IPS-NIHi11 (cell line): ENCODE measurements at places on chromosomes 16 and 17.
A peak's percentile ranks its signal among the peaks of the same experiment; 100 is the strongest.

DNA sequence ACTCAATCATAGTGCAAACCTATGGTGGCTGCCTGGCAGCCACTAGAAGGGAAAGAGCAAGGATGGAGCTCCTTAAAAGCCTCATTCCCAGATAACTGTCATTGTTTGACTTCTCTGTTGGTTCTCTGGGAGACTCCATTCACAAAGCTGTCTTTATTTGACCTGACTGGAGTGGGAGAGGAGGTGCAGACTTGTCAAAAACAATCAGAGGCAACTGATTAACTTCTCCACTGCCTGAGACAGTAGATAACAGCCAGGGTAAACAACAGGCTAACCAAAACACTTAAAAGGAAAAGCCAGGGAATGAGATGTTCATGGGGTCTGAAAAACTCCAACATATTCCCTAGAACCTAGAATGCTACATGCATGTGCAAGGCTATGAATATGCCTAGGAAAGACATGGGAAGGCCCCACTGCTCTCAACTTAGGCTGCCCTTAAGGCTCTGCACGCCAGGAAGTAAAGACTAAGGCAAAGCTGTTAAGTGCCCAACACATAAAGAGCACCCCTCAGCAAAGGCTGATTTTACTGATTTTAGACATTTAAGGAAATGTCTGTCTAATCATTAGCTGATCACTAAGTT, 82.0 kb downstream of the TTC19 start:
- no peak for DNase-seq

- no peak for DNase-seq
These were observed 219.1 kb upstream of the IRX3 start for GRCh38 chr16:54505549-54506213.

DNA sequence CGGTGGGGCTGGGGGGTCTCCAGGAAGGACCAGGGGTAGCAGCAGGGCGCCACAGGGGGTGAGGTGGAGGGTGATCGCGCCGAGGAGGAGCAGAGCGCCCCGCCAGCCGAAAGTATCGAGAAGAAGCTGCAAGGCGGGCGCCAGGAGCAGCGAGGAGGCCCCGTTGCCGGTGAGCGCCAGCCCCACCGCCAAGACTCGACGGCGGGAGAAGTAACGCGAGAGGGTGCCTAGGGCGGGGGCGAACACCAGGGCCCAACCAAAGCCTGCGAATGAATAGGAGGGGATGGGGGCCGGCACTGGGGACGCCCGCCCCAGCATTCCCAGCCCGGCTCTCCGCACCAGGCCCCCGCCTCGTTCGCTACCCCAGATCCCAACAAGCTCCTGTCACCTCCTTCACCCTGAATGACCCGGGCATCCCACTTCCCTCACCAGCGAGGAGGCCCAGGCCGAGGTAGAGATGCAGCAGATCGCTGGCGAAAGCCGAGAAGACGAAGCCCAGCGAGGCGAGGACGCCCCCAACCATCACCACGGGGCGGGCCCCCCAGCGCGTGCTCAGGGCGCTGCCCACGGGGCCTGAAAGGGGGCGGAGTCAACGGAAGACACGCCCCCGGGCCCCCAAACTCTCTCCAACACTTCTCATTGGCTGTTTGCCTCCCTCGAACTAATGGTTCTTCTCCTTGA, 1.3 kb downstream of the SLC16A11 start:
- DNase-seq = peak; percentile 62

DNA sequence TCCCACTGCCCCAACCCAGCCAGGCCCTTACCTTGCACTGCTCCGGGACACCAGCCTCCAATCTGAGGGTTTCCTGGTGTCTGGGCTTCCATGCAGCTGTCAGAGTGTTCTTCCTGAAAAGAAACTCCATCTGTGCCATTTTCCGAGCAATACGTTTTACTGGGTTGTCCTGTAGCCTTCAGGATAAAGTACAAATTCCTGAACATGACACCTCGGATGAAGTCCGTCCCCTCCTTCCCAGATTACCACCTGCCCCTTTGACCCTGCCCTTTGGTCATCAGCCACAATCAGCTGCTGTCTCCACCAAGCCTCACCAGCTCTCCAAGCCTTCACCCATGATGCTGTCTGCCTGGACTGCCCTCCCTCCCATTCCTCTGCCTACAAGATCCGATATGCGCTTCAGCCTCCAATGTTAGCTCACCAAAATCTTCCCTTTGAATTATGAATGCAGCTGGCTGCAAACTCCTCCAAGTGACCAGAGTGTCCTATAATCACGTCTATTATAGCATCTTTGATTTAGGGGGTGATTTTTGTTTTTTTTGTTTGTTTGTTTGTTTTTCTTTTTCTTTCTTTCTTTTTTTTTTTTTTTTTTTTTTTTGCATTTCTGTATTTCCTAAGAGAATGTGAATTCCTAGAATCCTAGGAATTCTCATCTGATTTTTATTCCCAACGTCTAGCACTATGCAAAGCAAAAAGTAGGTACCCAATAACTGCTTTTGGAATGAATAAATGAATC, 60.6 kb upstream of the KIFC3 start:
- DNase-seq = no peak

GRCh38 chr16:89720551-89720812, 216 bp downstream of the VPS9D1 start:
- peak; percentile 73 for DNase-seq

- DNase-seq = no peak
These were observed 5.4 kb downstream of the RECQL5 start for GRCh38 chr17:75661531-75661930.

GRCh38 chr17:12768255-12768654, 21.0 kb upstream of the ARHGAP44 start:
- DNase-seq = no peak

DNA sequence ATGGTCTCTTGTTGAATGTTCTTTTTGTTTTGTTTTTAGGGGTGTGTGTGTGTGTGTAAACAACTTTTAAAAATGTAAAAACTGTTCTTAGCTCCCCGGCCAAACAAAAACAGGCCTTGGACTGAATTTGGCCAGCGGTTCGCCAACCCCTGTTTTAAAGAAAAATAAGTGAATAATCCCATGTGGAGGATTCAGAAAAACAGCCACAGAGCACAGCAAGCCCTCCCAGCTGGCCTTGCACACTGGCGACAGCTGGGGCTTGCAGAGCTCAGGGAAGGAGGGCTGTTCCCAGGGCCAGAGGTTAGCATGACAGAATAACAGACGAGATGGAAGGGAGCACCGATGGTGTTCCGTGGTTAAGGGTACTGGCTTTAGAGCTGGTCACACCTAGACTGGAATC, 39.0 kb downstream of the EMP2 start:
- DNase-seq = no peak

GRCh38 chr17:75468291-75468754, 11.9 kb downstream of the TMEM94 start:
- no peak for DNase-seq

GRCh38 chr16:143456-143855, 5.0 kb upstream of the NPRL3 start:
- DNase-seq = no peak

GRCh38 chr17:37592291-37592690, 16.9 kb downstream of the SYNRG start:
- DNase-seq = no peak
